ENCODE measurements at places on chromosomes 16 and 17.

- DNase-seq = no peak
Measured at GRCh38 chr16:72854267-72854959, 193.5 kb downstream of the ZFHX3 start.

- no peak for DNase-seq
Measured at GRCh38 chr16:68951991-68952877, 108.9 kb downstream of the TANGO6 start.

DNA sequence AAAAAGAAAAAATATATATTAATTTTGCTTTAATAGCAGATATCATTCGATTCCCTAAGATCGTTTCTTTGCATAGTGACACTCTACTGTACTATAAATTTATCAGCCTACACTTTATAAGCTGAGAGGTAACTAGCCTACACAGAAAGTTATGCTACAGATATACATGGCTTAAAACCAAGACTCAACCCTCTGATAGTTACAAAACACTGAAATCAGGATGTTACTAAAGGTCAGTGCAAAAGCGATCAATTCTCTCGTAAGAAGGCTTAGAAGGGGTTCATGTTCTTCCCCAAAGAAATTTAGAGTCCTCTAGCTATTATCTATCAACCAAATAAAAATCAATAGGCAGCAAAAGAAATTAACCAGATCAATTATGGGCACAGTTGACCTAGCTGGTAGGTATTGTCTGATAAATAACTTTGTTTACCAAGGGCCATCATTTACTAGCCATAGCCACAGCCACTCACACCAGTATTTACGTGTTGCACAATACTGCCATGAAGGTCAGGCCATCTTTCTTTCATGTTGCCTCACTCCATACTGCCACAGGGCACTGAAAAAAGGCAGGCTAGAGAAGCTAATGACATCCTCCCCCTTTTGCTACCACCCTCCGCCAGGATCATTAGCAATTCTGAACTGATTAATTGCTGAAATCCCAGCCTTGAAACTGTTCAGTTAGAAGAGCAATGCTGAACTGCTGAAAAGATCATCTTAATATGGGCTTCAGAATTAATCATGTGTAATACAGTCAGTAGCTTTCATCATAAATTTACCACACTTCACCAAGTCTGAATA is 43.7 kb downstream of the RND2 start:
- no peak for DNase-seq

DNA sequence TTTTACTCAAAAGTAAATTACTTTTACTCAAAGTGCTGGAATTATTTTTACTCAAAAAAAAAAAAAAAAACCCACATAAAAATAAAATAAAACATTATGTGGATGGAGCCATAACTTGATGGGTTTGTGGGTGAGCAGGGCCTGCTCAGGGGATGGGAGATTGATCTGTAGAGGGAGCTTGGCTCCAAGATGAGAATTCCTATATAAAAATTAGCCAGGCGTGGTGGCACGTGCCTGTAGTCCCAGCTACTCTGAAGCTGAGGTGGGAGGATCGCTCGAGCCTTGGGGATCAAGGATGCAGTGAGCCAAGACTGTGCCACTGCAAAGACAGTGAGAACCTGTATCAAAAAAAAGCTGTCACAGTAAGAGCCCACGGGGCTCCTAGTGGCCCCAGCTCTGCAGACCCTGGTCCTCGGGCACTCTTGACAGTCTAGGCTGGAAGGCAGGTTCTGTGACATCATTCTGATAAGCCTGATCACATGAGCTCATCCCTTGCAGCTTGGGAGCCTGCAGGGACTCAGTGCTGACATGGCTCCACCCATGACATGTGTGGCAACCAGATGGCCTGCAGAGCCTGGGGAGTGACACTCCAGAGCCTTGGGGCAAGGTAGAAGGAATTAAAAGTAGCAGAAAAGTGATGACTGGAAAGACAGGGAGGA is 42.5 kb downstream of the ST3GAL2 start:
- DNase-seq = no peak

- DNase-seq = no peak
Measured at GRCh38 chr17:56111706-56112485, 41.4 kb upstream of the ANKFN1 start.

- DNase-seq = no peak
Measured at GRCh38 chr17:50534222-50534978, 1.9 kb downstream of the EPN3 start.

DNA sequence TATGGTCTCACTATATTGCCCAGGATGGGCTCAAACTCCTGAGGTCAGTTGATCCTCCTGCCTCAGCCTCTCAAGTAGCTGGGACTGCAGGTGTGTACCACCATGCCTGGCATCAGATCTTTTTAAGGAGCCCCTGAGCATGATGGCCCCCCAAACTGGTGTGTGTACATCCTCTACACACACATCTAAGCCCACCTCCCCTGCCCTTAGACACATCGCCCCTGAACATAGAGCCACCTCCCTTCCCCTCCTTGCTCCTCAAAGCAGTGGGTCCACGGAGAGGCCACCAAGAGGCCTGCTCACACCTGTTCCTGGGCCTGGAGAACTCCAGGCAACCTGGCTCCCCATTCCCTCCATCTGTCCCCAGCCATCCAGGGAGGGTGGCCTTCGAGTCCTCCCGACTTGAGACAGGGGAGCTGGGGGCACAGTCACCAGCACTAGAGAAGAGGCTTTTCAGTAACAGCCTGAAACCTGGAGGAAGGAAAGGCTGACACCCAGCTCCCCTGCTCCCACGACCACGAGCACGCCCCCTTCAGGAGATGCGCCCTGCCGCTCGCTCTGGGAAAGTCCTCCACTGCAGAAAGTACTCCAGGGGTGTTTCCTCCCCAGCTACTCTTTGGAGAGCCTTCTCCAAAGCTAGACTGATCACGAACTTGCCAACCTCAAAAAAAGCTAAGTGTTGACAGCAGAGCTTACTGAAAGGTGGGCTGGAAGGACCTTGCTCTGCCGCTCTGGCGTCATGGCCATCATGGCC is 12.6 kb upstream of the PRR29 start:
- no peak for DNase-seq

DNA sequence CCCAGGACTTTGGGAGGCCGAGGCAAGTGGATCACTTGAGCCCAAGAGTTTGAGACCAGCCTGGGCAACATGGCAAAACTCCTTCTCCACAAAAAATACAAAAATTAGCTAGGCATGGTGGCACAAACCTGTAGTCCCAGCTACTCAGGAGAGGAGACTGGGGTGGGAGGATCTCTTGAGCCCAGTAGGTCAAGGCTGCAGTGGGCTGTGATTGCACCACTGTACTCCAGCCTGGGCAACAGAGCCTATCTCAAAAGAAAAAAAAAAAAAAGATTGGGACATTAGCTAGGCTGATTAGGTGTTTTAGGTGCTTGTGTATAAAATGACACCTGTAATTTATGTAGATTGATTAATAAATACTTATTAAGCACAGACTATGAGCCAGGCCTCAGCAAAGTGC is 10.1 kb downstream of the GFOD2 start:
- no peak for DNase-seq

- no peak for DNase-seq
Measured at GRCh38 chr17:53462393-53462811, 360.3 kb upstream of the KIF2B start.

DNA sequence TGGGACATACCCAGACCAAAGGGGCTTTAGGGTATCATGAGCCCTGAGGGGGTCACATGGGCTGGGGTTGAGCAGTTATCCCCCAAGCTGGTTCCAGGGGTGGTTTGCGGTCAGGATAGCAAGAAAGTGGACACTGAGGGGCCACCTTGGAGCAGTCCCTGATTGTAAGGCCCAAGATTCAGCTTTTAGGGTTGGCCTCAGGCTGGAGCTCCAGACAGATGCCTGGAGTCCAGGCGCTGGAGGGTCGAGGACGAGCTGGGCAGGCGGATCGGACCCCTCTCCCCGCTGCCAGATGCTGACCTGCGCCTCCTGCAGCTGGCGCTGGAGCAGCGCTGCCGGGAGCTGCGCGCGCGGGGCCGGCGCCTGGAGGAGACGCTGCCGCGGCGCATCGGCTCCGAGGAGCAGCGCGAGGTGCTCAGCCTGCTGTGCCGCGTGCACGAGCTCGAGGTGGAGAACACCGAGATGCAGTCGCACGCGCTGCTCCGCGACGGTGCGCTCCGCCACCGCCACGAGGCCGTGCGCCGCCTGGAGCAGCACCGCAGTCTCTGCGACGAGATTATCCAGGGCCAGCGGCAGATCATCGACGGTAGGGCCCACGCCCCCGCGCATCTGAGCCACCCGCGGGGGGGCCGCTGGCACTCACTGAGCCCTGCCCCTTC is 10.0 kb downstream of the BTBD17 start:
- DNase-seq = no peak

DNA sequence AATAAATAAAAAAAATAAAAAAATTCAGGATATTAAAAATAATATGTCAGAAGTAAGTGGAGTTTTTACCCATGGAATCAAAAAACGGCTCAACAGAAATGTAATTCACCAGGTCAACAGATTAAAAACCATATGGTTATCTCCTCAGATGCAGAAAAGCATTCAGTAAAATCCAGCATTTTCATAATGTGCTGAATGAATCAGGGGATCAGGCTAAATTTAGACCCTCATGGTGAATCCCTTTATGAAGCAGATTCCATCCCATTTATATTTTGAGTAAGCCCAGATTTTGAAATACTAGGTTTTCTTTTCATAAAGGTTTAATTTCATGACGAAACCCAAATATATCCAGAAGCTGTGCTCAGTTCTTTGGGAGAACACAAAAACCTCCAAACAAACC is 84.4 kb downstream of the OR1D5 start:
- DNase-seq = no peak

- no peak for DNase-seq
Measured at GRCh38 chr16:53131363-53132071, 76.7 kb downstream of the CHD9 start.

- no peak for DNase-seq
Measured at GRCh38 chr17:66730461-66730923, 104.4 kb upstream of the CACNG5 start.

GRCh38 chr17:68048996-68049395 is 13.5 kb downstream of the KPNA2 start:
- DNase-seq = no peak

- DNase-seq = no peak
Measured at GRCh38 chr16:85166281-85166680, 54.0 kb upstream of the CIBAR2 start.

DNA sequence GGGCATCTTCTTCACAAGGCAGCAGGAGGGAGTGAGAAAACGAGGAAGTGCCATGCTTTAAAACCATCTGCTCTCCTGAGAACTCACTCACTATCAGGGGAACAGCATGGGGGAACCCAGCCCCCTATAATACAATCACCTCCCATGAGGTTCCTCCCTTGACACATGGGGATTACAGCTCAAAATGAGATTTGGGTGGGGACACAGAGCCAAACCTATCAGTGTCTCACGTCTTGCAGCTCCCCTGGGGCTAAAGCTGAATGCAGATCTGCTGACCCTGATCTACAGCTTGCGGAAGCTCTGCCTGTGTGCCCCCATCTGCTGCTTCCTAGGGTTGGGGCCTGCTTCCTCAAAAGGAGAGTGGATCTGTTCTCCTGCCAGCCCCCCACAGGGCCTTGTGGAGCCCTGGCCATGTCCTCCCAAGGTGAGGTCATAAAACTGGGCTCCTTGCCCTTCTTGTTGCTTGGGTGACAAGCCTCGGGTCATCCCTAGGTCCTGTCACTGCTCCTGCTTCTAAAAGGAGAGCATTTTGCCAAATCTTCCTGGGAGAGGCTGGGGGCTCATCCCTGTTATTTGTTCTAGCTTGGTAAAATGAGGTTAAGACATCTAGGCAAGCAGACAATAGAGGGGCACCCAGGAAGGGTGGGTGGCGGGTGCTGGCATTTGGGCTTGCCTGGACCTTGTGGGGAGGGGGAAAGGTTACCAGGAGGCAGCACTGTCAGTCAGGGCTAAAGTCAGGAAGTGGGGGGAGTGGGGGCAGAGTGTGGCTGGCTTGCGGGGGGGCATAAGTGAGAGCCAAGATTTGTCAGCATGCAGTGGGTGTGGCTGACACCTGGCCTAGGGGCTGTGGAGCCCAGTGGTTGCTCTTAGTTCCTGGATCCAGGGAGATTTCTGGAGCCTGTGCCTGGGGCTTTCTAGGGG is 16.0 kb downstream of the KRT33A start:
- no peak for DNase-seq

DNA sequence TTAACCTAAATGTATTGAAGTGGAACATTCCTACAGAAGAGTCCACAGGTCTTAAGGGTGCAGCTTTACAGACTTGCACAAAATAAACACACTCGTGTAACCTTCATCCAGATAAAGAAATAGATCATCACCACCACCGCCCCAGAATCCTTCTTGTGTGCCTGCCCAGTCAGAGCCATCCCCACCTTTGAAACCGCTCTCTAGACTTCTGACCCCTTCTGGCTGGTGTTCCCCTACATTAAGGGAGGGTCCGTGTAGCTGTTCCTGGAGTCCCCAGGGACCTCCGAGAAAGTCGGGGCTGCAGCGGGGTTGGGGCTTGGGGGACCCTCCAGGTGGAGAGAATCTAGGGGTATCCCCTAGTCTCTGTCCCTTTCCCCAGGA is 9.4 kb downstream of the TBX4 start:
- DNase-seq = no peak

DNA sequence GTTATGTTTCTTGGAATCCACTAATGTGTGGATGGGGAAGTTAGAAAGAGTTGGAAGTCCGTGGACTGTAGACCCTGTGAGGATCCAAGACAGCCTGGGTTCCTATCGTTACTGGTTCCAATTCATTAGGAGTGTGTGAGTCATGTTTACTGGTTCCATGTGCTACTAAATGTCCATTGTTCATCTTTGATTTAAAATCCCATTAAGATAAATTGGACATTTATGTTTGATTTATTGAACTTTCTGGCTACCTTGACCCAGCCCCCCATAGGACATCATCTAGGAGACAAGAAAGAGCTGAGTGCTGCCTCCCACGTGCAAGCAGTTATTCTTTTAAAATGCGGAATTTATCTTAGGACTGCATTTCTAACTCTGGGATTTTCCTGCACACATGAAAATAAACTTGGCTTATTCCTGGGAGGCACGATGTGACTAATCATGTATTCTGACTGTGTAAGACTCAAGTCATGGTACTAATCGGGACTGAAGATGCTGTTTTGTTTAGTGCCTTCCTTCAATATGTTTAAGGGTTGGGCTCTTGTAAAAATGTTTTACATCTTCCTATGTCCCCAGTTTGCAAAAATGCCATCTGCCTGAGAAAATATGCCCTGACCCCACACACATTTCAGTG is 53.4 kb downstream of the RGS9 start:
- no peak for DNase-seq

DNA sequence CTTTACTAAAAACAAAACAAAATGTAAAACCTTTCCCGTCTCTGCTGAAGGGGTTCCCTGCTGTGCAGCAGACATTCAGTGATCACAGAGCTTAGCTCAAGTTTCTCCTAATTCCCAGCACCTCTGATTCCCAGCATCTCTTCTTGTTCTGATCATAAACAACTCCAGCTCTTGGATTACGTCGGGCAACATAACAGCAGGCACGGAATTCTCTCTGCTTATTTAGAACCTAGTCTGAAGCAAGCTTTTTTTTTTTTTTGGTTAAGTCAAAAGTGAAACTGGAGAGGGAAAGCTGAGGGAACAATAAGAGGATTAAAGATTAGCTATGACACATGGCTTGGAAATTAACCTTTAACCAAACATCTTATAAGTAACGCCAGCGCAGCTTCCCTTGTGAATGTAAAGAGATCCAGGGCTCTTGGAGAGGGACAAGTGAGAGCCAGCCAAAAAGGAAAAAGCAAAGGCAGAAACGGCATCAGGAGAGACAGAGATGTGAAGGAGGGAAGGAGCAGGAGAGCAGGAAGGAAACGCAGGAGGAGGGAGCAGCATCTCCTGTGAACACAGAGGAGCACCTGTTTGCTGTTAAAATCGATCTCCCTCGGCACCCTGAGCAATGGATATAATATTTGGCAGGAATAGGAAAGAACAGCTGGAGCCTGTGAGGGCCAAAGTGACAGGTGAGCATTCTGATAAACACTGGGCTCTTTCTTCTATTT is at the start of gene BCO1:
Gene BCO1 (plus strand): TSS at position 394 of the 716 bp plus-strand sequence. CDS start 220 bp downstream, at position 614.
- DNase-seq = peak; percentile 6
